ENCODE measurements at places on chromosomes 3 and 15.
A peak's percentile ranks its signal among the peaks of the same experiment; 100 is the strongest.

- no peak for DNase-seq
These were observed 94.1 kb upstream of the PRICKLE2 start for GRCh38 chr3:64319391-64319790.

DNA sequence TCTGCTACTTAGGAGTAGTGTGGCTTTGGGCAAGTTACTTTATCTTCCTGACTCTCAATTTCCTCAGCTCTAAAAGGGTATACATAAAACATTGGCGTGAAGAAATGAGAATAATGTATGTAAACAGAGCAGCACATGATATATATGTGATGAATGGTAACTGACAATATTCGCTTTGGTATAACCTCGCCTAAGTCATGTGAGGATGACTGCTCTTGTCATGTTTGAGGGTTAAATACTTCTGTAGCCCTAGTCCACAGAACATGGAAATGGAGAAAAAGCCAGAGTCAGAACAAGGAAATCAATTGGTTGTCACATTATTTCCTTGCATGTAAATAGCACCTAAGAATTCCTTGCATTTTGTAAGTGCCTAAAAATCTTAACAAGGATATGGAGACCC, 25.0 kb downstream of the CHP1 start:
- DNase-seq: no peak

DNA sequence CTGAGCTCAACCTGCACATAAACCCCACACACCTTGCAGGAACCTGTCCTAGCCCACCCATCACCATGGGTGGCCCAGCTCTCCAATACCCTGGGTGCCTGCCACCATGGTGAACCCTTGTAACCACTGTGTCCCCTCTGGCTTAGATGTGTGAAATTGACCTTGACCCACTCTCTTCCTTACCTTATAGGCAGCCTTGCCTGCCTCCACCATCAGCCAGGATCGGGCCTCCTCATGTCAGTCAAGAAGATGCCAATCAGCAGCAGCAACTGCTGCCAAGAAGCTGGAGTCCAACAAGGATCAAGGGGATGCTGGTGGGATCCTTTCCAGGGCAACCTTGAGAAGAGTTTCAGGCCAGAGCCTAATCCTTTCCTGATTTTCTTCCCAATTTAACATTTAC, 8.8 kb upstream of the CYP11A1 start:
- DNase-seq: no peak

DNA sequence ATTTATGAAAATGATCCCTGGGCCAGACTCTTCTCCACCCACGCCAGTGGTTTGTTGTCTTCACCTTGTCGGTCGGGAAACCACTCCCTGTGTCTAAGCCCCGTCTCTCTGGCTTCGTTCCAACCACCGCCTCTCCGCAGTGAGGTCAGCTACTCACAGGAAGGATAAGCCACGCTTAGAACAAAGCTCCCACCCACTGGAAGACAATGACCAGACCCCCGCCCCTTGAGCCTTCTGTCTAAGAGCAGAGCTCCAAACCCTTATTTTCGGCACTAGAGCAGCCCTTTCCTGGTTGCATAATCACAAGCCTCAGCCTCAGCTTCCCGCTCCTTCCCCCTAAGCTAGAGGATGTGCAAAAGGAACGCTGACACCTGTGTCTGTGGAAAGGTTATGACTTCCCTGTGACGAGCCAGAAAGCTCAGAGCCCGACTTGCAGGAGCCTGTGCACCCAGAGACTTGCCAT, 114.9 kb upstream of the MEF2A start:
- DNase-seq: peak; percentile 44

DNA sequence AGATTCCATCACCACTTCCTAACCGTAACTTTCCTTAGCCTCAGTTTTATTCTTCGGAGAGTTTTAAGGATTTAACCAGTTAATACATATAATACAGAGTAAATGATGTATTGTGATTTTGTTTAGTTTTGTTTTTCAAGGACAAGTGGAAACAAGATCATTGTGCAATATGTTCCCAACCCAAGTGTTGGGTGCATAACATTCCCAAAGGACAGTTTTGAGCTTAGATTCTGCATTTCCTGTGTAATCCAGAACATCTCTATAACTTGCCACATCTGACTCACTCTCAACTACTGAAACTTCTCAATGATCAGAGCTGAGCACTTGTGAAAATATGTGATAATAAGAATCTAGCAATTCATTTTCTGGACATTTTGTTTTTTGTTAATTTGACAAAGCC, 466.1 kb upstream of the PPP2R3A start:
- no peak for DNase-seq

GRCh38 chr3:105385819-105386508, 19.3 kb downstream of the ALCAM start:
- no peak for DNase-seq

GRCh38 chr3:32083702-32084270, 22.6 kb upstream of the GPD1L start:
- no peak for DNase-seq

DNA sequence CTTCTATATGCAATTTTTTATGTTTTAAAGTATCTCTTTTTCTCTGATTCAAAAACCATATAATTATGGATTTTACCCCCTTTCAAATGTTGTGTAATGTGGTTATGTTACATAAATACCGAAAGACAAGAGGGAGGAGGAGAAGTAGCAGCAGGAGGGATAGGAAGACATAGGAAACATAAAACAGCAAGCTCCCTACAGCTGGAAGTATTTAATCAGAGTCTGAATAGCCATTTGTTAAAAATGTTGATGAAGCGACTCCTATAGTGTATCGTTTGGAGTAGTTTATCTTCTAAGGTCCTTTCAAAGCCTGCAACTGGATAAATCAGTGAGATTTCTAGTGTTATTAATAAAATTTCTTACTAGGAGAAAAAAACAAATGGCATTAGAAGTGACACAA, 598.1 kb upstream of the GOLIM4 start:
- no peak for DNase-seq

DNA sequence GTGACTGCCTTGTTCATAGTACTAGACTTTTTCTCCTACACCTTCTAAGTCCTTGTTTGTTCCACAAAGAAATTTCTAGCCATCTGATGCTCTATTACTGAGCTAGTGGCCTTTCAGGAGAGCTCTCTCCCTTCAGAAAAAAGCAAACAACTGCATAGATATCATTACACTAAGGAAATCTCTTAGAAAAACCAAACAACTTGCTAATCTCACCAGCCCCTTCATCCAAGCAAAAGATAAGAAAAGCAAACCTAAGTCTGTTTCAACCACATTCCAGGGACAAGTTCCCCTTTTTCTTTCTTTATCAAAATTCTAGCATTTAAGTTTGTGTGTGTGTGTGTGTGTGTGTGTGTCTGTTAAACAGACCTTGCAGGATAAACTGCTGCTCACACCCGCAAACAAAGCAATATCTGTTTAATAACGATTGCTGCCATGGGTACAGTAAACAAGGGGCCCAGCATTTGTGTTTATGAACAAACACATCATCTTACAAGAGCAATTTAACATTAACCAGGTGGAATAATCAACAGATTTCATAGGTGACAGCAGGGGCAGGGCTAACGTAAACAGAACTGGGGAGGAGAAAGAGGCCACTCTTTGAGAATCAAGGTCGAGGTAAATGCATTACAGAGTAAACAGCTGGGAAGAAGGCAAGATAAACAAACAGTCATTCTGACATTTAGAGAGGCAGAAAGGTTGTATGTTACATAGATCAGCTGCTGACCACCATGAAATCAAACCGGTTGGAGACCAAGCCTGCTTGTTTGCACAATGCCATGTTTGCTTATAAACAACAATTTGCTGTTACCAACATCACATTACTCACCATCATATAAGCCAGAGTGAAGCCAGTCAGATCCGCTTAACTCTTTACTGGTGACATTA, 375.1 kb downstream of the FOXP1 start:
- no peak for DNase-seq

- no peak for DNase-seq
These were observed 49.2 kb downstream of the SPATA12 start for GRCh38 chr3:57109437-57110199.

DNA sequence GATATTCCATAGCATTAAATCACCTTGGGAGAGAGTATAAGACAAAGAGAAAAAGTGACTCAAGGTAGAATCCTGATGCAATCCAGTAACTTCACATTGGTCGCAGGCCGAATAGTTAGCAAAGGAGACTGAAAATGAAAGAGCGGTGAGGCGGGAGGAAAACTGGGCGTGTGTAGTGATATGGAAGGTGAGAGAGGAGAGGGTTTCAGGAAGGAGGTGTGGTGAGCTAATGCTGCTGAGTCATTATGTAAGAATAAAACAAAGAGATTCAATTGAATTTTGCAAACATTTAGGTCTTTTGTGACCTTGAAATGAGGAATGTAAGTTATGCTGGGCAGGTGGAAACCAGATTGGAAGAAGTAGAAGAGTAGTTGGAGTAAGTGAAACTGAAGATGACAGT, 235.3 kb downstream of the C3orf38 start:
- DNase-seq: no peak

DNA sequence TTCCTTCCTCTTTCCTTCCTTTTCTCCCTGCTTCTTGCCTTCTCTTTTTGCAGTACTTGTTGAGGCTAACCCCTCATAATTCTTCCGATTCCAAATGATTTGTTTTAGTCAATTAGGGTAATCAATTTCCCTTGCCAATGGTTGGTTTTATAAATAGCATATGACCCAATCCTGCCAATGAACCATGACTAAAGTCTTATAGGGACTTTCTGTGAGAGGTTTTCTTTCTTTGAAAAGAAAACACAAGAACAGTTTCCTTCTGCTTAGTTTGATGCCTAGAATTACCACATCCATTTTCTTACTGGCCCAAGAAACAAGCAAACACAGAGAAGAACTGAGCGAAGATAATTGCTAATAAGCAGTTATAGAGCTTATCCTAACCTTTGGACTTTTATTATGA, 292.5 kb upstream of the SATB1 start:
- no peak for DNase-seq

- DNase-seq: no peak
These were observed 56.2 kb downstream of the FAM43A start for GRCh38 chr3:194741916-194742315.

- no peak for DNase-seq
These were observed 545.5 kb downstream of the NTRK3 start for GRCh38 chr15:87711026-87711425.

GRCh38 chr15:78201281-78202190, 32.8 kb downstream of the ACSBG1 start:
- DNase-seq: no peak

DNA sequence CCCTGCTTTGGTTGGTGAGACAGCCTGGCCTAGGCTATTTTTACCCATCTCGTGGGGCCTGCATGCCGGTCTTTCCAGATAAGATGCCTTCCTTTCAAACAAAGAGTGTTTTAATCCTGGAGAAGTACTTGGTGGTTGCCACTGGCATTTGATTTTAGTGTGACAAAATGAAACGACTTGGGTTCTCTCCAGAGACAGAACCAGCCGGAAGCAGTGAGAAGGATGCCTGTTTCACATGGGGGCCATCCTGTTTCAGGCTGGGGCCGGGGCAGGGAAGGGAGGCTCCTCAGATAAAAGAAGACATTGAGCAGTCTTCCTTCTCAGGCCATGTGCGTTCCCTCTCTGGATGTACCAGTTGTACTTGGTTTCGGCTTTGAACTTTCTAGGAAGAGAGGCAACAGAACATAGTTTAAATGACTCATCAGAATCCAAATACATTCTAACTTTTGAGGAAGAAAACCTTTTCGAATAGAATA, 74.9 kb downstream of the TOP2B start:
- DNase-seq: no peak

DNA sequence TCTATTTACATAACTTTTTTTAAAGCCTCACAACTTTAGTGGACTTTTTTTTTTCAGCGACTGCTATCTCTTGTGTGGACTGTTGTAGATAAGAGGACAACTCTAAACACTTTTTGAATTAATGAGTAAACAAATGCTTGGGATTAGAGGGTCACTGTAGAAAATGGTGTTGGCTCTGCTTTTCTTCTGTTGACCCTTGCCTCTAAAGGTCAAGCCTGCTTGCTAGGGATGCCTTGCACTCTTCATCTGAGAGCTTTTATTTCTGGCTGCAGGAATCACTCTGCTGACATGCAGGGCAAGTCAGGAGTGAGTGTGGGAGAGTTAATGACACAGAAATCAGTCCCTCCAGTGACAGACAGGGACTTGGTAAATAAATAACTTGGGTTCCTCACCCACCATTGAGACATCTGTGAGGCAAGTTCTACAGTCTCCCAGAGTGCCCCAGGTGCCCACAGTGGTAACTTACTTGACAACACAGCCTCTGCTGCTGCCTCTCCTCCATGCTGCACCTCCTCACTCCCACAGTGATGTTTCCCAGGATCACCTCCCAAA, 390.1 kb downstream of the IL20RB start:
- DNase-seq: no peak

- no peak for DNase-seq
These were observed 17.6 kb downstream of the RSRC1 start for GRCh38 chr3:158127250-158128219.

Data from activated naive CD8-positive, alpha-beta T cell treated with anti-CD3 and anti-CD28 coated beads, Interleukin-2, amount 50 U/mL, for 16 hours (primary cell).